ENCODE measurements at places on chromosomes 1 and 21. TPM values are rescaled to one million over a fixed set of nuclear protein-coding genes. Genes with fewer than 3 reads are reported as not detected.
A peak's percentile ranks its signal among the peaks of the same experiment; 100 is the strongest.

GRCh38 chr1:174794861-174795260 lies 204.9 kb upstream of the CACYBP start:
- no peak for DNase-seq

- DNase-seq, result no peak
Observed at GRCh38 chr1:29094954-29095353, 28.7 kb downstream of the TMEM200B start.

The GPR37L1 gene
- total RNA-seq, result not detected

DNA sequence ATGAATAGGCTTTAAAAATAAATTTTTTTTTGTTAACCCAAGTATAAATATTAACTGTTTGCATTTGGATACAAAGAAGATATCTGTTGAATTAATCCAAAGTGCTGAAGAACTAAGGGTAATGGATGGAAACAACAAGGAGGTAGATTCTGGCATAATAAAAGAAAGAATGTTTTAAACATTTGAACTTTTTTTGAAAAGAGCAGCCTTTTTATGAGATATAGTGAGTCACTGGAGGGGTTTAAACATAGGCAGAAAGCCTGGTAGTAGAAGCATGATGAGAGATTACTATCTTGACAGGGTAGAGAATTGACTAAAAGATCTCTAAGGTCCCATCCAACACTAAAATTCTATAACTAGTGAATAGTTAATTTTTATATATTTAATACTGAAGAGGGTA lies 2.7 kb downstream of the MIER1 start:
- no peak for DNase-seq

GRCh38 chr1:214753236-214753852 lies 150.3 kb downstream of the CENPF start:
- no peak for DNase-seq

DNA sequence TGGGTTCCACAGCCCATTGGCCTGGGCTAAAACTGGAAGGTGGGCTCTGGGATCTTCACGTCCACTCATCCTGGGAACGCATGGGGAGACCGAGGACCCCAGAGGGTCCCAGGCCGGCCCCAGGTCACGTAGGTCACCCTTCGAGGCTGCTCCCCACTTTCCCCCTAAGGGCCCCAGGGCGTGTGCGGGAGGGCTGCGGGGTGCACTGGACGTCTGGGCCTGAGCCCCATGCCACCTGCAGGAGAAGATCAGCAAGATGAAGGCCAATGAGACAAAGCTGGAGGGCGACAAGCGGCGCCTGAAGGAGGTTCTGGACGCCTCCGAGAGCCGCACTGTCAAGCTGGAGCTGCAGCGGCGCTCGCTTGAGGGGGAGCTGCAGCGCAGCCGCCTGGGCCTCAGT lies 12.5 kb downstream of the MFAP2 start:
- no peak for DNase-seq

DNA sequence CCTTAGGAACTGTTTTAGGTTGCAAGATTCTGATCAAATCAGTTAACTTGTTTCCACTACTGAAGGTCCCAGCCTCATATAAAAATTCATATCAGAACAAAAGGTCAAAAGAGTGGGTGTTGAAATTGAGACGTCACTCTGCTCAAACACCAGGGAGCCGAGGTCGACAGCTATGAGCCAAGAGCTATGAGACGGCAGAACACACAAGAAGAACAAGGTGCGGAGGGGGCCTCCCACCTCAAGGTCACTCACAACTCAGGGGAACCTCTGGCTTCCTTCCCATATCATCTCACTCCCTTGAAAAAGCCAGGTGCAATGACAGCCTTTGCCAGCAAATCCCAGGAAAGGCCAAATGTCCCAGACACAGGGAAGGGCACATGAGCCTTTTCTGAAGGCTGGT lies 749 bp downstream of the SEC16B start:
- DNase-seq, result no peak

The VAV3 gene
- 0.18 TPM for total RNA-seq

GRCh38 chr1:51653127-51653526 lies 36.2 kb downstream of the OSBPL9 start:
- DNase-seq, result no peak

GRCh38 chr1:224085421-224086108 lies 28.3 kb upstream of the FBXO28 start:
- DNase-seq, result no peak

DNA sequence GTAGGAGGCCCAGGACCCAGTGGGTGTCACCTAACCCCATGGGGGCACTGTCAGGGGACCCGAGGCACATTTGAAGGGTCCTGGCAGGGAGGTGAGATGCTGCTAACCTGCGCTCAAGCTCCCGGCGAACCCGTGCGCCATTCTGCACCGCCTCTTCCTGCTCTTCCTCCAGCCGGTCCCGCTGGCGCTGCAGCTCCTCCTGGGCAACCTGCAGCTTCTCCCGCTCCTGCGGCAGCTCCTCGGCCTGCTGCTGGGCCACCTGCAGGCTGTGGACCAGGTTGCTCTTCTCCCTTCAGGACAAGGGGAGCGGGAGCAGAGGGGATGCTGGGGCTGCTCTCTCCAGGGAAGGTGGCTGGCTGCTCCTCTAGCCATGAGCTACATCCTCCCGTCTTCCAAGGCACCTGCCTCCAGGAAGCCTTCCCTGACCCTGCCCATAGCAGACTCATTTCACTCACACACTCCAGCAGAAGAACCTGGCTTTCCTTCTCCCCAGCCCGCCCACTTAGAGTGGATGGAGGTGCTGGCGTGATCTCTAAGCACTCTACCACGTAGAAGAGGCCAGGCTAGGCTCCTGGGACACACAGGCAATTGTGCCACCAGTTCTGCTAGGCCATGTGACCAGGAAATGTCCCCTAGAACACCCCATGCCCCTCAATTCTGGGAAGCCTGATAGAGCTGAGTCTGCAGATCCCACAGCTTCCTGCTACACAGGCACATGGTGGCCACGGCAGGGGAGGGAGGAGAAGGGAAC lies 15.2 kb upstream of the NBPF1 start:
- no peak for DNase-seq

DNA sequence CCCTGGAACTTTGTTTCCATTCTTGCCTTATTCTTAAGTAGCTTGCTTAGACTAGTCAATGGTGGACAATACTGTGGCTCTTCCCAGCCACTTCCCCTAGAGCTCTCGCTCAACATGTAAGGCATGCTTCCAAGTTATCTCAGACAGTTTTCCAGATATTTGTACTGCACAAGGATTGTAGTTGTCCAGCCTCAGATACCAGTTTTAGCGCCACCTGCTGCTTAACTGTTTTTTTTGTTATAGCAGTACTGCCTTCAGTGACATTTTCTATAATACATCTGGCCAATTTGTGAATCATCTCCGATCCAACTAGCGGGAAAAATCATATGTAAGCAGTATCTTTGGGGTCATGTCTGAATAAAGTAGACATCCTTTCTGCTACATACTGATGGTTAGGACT lies 346.7 kb upstream of the ADGRL4 start:
- peak; percentile 74 for DNase-seq

GRCh38 chr1:7369866-7370265 lies 401.2 kb upstream of the VAMP3 start:
- DNase-seq, result no peak

- peak; percentile 86 for DNase-seq
Observed at GRCh38 chr1:205141236-205142101, 19.7 kb upstream of the RBBP5 start.

The C1orf50 gene
- 2.0 TPM for total RNA-seq

DNA sequence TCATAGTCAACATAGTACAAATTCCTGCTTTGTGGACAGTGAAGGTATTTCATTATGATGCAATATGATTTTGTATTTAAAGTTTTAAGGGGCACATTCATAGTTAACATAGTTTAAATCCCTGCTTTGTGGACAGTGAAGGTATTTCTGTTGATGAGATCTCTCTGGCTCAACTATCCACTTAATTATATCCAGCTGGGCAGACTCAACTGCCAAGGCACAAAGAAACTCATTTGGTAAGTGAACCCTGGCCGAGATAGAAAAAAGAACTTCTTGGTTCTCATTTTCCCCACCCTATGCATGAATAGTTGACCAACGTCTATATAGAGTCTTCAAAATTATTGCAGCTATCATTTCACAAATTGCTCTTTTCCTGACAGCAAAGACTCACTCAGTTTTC lies 1194.6 kb downstream of the NCAM2 start:
- DNase-seq, result no peak

The PLEKHN1 gene
- 0.28 TPM for total RNA-seq

- DNase-seq, result peak; percentile 72
Observed at GRCh38 chr1:93666613-93667384, 14.8 kb downstream of the BCAR3 start.

The ZBTB37 gene
- total RNA-seq, result 9.7 TPM

DNA sequence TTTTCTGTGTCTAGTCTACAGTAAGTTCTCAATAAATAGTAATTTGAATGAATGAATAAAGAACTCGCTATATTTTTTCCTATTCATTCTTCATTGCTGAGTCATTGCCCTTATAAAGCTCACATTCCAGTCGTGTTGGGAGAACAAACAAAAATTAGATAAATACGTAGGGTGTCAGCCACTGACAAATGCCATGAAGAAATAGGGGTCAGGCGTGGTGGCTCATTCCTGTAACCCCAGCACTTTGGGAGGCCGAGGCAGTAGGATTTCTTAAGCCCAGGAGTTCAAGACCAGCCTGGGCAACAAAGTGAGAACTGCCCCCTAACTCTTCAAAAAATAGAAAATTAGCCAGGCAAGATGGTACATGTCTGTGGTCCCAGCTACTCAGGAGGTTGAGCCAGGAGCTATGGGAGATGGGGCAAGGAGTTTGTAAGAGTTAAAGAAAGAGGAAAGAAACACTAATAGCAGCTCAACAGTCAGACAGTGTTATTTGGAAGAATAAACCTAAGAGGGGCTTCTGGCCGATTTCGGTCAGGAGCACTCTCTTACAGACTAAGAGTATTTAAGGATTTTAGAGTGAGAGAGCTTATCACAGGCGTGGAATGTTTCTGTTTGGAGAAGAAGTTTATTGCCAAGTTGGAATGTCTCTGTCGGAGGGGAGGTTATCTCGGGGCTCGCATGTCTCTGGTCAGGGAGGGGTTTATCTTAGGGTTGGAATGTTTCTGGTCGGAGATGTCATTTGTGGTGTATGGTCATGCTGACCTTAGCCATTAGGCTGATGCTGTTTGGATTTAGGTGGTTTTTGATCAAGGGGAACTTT lies 1.8 kb upstream of the CHML start:
- peak; percentile 45 for DNase-seq

DNA sequence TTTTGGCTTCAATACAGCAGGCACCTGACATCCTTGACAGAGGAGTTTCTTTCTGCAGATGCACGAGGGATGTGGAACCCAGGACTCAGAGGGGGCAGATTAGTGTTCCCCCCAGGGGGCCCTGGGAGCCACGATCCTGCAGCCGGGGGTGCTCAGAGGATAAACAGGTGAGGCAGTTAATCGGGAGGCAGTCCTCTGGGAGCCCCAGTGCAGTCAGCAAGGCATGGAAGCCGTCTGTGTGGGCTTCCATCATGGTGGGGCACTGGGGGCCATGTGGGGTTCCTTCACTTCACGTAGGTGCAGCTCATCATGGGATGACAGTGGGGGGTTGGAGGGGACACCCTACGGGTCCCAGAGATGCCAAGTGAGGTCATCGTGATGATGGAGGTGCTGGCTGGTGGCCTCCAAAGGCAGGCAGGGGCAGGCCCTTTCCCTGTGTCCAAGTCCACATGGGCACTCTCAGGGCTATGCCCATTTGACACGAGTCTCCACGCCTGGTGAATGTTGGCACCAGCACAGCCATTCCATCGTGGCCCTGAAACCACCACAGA lies 59.3 kb upstream of the ABCG1 start:
- no peak for DNase-seq

GRCh38 chr1:228440761-228441500 lies 24.3 kb upstream of the TRIM17 start:
- DNase-seq, result no peak

- DNase-seq, result no peak
Observed at GRCh38 chr1:29695036-29695435, 458.7 kb downstream of the PTPRU start.

- no peak for DNase-seq
Observed at GRCh38 chr1:243335292-243335691, 79.5 kb downstream of the SDCCAG8 start.

GRCh38 chr1:167430134-167430848 lies 88.0 kb downstream of the CD247 start:
- DNase-seq, result no peak

GRCh38 chr1:25067518-25068251 lies 137.6 kb upstream of the RUNX3 start:
- DNase-seq, result no peak
